ENCODE measurements at places on chromosomes 12 and 14.

- no peak for DNase-seq
These were observed 220.0 kb downstream of the NEDD1 start for GRCh38 chr12:97127061-97127460.

DNA sequence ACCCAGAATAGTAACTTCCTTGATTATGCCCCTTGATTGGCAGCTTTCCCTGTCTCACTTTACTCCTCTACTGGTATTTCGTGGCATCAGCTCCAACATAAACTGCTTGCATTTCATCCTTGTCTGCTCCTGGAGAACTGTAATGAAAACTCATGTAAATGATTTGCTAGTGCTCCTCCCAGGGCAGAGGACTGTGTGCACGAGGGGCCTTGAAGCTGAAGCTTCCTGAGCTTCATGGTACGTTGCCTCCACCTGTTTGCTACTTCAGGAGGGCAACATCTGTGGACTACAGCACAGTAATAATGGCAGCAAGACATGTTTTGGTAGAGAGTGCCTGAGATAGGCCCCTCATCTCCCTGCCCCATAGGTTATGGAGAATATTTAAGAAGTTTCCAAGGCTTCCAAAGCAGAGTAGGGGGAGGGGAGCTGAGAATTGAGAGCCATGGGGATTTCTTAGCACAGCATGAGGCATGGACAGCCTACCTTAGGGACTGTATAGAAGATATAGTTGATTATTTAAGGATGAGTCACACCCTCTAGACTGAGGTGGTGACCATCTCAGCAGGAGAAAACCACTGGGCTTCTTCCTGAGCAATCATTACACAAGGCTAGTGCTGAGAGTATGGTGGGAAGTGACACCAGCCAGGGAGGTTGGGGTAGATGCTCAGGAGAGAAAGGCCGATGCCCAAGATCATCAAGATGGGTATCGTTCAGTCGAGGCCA is 29.5 kb downstream of the CCDC198 start:
- no peak for DNase-seq

DNA sequence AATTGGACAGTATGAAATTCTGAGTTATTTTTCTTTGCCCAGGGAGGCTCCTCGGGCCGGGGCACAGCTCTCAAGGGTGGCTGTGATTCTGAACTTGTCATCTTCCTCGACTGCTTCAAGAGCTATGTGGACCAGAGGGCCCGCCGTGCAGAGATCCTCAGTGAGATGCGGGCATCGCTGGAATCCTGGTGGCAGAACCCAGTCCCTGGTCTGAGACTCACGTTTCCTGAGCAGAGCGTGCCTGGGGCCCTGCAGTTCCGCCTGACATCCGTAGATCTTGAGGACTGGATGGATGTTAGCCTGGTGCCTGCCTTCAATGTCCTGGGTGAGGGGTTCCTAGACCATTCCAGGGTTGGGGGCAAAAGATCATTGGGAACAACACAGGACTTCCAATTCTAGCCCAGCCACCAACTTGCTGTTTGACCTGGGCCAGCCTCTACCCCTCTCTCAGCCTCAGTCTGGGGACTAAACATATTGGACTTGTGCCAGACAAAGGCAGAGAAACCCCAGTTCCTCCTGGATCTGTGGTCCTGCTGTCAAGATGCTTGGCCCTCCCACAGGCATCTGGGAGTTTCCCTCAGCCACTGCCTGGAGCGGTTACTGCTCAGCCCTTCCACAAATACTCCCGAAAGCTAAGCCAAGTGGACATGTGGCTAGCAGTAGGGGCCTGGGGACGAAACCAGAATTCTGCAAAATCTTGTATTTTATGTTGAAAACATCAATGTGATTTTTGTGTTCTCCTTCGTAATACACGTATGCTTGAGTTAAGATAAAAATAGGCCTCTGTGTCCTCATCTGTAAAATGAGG is 3.5 kb downstream of the OAS3 start:
- DNase-seq: no peak

GRCh38 chr14:100896369-100897060 is 7.0 kb downstream of the RTL1 start:
- no peak for DNase-seq

DNA sequence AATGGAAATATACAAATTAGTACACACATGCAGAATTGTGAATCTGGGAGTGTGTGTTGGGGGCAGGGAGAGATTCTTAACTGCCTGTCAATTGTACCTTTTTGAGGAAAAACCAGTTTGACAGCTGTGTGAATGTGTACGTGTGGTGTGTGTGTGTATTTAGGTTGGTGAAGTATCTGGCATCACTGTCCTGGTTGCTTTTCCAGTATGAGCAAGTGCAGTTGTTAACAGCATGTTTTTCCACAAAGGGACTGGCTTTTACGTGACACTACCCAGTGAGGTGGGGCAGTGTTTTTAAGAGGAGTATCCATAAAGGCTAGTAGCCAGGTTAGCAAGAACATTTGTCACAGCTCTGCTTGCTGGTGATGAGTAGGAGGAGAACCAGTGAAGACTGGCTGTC is 56.1 kb downstream of the DAAM1 start:
- no peak for DNase-seq

- no peak for DNase-seq
These were observed 6.4 kb upstream of the GPR68 start for GRCh38 chr14:91250912-91251311.

- no peak for DNase-seq
These were observed 108.2 kb downstream of the PHETA1 start for GRCh38 chr12:111260732-111261131.

DNA sequence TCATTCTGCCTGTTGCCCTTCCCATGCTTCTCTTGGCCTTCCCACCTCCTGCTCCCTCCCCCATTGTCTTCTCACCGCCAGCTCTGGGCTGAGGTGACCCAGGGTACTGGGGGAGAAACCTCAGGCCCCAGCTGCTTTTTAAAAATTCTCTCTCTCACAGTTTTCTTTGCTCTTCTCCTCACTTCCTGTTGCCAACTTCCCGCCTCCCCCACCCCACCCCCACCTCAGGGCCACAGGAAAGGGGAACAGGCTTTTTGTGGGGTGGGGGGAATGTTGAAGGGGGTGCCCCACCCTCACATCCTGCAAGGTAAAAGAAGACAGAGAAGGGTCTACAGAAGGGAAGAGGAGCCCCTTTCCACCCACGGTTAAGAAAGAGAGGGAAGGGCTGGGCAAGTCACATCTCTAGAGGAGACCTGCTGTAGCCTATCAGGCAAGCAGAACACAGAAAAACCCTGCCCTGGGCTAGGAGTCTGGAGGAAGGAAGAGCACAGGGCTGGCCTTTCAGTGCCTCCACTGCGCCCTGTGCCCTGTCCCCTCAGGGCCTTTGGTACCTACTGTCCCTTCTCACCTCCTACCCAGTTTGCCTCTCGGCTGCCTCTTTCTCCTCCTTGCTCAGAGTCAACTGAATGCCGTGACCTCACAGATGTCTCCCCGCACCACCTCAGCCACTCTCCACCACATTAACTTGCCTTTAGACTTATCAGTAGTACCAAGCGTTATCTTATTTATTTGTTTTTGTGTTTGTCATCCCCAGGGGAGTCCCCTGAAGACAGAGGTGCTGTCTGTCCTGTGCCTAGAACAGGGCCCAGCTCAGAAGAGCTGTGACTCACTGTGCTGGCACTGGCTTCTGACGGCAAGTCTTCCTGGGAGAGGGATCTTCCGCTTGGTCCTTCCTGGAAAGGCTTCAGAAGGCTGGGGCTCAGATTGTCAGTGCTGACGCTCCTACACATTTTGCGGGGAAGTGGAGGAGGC is 1.7 kb downstream of the ARHGAP9 start:
- DNase-seq: no peak

- DNase-seq: no peak
These were observed 3.5 kb upstream of the BCAT1 start for GRCh38 chr12:24952389-24952788.

GRCh38 chr14:78721756-78722480 is 551.7 kb downstream of the NRXN3 start:
- no peak for DNase-seq

- DNase-seq: no peak
These were observed 8.0 kb downstream of the CACNA2D4 start for GRCh38 chr12:1910468-1910867.

DNA sequence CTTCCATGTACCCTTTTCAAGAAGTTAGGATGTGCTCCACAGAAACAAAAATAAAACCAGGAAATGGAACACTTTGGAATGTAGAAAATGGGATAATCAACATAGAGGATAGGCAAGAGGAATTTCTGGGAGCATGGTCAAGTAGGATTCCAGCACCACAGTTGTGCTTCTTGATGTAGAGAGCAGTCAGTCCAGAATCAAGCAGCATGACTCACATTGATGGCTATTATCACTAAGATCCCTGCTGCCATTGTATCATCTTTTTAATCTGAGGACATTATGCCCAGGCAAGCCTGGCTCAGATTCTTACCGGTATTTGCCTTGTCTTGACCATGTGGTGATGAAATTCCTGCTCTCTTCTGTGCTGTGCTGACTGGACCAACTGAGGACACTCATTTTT is 5.7 kb downstream of the ETFRF1 start:
- no peak for DNase-seq

DNA sequence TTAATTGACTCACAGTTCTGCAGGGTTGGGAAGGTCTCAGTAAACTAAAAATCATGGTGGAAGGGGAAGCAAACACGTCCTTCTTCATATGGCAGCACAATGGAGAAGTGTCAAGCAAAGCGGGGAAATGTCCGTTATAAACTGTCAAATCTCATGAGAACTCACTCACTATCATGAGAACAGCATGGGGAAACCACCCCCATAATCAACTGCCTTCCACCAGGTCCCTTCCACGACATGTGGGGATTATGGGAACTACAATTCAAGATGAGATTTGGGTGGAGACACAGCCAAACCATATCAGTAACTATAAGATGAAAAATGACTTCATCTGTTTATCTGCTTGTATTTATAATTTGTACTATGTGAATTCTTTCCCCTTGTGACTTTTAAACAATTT is 577.6 kb upstream of the MDGA2 start:
- no peak for DNase-seq

DNA sequence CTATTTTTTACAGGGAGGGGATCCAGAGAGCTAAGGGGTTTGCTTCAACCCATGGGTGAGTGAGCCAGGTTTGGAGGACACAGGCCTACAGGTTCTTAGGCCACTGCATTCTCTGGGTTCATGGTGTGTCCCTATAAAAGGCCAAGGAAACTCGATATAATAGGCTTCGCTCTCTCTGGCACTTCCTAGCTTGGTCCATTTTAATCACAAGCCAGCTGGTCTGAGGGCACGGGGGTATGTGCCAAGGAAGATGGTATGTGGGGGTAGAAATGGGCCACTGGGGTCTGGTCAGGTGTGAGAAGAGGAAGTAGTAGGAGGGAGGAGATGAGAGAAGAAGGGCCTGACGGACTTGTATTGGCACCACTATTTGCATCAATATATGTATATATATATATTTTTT is 4.9 kb downstream of the ETV6 start:
- no peak for DNase-seq

DNA sequence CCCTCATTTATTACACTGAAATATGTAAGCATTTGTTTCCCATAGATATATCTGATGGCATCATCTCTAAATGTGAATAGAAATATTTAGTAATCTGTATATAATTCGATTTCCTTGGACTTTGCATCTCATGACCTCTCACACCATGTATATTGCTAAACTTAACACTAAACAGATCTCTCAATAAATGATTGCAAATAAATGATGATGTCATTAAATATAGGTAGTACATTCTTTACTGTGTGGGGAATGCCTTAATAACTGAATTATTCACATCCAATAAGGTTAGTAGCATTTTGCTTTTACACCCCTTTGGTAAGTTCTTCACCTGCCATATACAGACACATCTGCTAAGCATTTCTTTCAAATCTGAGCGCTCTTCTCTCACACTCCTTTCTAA is 340.5 kb downstream of the FSCB start:
- DNase-seq: no peak

GRCh38 chr14:36424478-36425102 is 95.4 kb downstream of the NKX2-1 start:
- DNase-seq: no peak

GRCh38 chr14:56153267-56153666 is 35.1 kb downstream of the PELI2 start:
- DNase-seq: no peak

DNA sequence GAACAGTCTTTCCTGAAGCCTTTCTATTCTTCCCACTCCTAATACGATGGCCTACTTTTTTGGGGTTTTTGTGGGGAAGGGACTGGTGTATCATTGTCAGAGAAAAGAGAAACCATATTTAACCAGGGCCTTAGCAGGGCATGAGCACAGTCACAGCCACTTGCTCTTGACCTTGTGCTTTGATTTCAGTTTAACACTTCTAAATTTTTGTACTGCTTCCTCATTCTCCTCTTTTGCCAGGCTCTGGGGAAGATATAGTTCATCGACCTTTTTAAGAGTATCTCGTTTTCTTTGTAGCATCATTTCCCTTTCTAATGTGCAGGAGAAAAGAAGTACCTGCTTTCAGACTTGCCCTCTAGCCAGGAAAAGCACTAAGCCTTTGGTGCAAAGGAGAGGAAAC is 2.2 kb downstream of the ZBTB1 start:
- DNase-seq: no peak

DNA sequence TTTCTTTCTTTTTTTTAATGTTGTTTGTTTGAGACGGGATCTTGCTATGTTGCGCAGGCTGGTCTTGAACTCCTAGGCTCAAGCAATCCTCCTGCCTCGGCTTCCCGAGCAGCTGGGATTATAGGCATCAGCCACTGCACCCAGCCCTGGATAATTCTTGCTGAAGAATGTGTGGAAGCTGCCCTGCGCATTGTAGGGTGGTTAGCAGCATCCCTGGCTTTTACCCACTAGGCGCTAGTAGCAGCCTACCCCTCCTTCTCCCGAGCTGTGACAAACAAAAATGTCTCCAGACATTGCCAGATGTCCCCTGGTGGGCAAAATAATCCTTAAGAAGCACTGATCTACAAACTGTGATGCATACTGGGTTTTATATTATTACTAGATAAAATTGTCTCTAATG is 6.6 kb downstream of the DCAF4 start:
- DNase-seq: no peak

DNA sequence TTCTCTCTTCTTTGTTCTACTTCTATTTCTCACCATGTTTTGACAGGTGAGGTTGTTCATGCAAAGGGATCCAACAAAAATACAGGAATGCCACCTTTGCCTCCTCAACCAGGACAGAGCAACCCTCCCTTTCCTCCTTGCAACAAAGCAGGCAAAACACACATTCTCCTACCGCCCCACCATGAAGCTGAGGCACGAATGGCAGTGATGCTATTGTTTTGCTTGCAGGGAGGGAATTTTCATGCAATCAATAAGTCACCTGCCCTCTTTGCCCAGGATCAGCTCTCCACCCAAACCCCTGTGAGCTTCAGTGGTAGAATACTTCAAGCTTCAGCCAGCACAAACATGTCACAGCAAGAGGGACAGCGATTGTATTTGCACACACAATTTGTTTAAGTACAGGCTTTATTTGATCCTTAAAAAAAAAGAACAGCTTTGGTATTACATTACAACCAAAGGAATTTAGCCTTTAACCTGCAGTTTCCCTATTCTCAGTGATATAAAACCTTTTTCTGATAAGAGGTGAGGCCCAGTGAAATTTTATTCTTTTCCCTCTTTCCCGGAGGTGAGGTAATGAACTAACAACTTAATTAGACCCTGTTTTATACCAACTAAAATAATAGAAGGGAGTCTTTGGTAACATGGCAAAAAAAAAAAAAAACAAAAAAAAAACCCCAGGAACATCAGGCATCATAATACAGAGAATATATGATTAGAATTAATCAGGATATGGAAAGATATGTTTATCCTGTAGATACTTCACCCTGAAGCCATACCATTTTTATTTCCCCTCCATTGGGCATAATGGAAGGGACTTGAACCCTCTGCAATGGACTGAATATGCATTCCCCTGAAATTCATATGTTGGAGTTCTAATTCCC is 87.0 kb upstream of the EEA1 start:
- DNase-seq: no peak

All from H54 (cell line).